NB4 (cell line): ENCODE measurements at places on chromosomes 16 and 17.

GRCh38 chr16:28492511-28492910 is 637 bp upstream of the CLN3 start:
- no peak for DNase-seq

- DNase-seq = no peak
These were observed 4.3 kb downstream of the KRT19 start for GRCh38 chr17:41523787-41524186.

DNA sequence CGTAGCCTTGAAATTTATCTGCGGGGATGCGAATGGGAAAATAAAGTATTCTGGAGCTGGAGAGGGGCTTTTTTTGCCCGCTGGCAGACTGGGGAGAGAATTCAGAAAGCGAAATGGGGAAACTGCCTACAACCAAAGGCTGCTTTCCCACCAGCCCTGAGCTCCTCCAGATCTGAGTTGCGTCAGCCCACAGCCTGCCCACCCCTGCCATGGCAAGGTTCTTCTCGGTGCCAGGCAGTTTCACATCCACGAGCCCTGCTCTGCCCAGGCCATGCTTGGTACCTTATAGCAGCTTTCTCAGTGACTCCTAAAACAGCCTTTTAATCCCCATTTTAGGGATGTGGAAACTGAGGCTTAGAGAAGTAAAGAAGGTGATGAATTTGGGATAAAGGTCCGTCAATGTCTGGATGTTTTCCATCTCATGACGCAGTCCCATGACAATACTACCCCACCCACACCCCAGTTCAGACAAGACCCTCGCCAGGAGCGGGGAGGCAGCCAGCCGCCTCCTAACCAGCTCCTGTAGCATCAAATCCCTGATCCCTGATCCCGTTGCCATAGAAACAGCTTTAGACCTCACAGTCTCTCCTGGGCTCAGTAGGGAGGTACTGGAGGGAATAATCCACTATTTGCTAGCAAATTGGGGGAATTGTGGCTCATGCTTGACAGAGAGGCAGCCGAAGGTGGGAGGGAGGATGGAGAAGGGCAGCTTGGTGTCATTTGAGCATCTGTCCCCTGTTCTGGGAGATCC is 113.5 kb downstream of the MGAT5B start:
- no peak for DNase-seq

- DNase-seq = no peak
These were observed 208.0 kb downstream of the FOXL1 start for GRCh38 chr16:86786338-86786737.

DNA sequence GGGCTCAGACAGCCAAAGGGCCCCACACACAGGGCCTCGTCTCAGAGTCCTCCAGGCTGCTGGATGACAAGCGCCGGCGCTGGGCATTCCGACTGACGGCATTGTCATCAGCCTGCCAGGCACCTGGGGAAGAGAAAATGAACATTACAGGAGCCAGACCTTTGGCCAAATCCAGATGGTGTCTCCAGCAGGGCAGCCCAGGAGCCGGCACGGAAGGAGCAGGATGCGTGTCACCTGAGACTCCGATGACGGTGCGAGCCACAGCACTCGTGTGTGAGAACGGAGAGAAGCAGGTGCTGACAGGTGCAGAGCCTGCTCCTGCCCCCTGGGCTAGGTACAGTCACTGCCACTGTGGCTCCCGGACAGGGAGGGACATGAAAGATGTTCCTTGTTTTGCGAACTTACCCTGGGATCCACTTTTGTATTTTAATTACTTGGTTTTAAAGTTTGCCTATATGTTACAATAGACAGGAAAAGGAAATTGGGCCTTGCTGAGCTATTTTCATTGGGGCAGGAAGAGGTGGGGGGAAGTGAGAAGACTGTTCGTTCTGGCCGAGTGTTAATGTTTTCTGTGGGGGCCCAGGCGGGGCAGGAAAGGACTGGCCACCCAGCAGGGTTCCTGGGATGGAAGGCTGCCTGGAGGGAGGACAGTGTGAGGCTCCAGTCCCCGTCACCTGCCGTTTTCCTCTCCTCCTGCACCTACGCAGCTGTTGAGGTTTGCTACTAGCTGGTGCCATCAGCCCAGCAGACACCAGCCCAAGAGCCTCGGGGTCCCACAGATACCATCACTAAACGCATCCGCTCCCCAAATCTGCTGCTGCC is 4.4 kb upstream of the FOXJ1 start:
- DNase-seq = no peak

DNA sequence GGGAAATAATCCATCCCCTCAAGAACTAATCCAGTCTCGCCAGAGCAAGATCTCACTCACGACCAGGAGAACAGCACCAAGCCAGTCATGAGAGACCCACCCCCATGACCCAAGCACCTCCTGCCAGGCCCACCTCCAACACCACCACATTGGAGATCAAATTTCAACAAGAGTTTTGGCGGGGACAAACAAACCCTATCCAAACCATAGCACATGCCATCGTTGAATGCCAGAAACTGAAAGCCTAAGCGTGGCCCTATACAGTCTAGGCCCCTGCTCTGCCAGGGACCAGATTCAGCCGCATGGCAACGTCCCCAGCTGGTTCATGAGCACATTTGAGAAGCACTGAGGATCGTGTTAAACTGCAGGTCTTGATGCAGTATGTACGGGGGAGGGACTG is 57.3 kb downstream of the AXIN2 start:
- DNase-seq = no peak

GRCh38 chr17:60455378-60455777 is 33.1 kb downstream of the CHCT1 start:
- peak; percentile 31 for DNase-seq

DNA sequence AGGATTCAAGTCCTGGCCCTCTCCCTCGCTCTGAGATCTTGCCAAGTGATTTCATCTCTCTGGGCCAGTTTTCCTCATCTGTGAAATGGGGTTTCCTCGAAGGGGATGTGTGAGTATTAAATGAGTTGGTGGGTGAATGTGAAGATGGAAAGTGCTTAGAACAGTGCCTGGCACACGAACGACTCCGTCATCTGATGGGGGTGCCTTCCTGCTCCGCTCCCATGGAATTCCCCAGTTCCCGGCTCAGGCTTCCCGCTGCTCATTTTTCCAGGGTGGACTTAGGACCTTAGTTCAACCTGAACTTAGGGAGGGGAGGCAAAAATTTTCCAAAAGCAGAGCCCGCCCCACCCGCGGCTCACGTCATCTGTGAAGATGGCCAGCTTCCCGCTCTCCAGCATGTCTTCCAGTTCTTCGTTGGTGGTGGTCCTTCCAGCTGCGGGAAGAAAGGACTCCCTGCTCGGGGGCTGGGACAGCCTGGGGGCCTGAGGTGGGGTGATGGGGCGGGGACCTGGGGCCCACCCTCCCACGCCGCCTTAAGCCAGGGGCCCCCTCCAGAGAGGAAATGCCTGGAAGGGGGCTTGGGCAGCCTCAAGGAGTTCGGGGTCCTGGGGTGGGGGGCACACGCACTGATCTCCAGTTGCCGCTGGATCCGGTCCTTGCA is 11.4 kb downstream of the HSD3B7 start:
- no peak for DNase-seq
